ENCODE measurements at places on chromosomes 5 and 9.

- DNase-seq: no peak
Measured at GRCh38 chr5:19660679-19661078, 327.3 kb downstream of the CDH18 start.

- DNase-seq: no peak
Measured at GRCh38 chr5:149177911-149178565, 36.7 kb downstream of the ABLIM3 start.

GRCh38 chr5:8756498-8757084 is 789.3 kb downstream of the SEMA5A start:
- DNase-seq: no peak

- no peak for DNase-seq
Measured at GRCh38 chr5:169696621-169697510, 59.8 kb downstream of the DOCK2 start.

- DNase-seq: no peak
Measured at GRCh38 chr9:25205285-25205684, 473.0 kb downstream of the TUSC1 start.

- no peak for DNase-seq
Measured at GRCh38 chr5:141431286-141431685, 979 bp downstream of the PCDHGA12 start.

- DNase-seq: no peak
Measured at GRCh38 chr5:58544926-58545325, 37.9 kb upstream of the RAB3C start.

DNA sequence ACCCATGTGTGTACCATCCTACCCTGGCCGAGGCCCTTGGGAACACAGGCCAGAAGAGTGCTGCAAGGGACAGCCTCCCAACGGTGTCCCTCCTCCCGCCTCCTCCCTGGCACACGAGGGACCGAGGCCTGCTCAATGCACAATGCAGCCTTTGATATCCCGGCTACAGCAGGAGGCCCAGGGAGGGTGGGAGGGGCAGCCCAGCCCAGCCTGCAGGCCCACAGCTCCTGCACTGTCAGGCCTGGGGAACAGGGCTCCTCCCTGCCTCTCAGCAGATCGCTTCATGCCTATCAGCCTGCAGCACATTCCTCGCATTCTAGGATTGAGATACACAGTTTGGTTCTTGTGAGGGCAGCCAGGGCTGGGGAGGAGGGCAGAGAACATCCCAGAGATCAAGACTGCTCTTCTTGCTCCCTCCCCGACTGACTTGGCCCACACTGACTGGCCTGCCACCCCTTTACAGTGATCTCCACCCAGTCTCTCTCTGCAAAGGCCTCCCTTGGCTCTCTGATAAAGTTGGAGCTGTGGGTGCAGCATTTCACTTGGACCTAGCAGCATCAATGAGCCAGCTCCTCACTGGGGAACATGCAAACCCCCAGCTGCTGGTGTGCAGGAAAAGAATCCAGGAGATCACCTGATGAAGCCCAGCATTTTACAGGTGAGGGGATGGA is at the start of gene SH3TC2:
Gene SH3TC2, minus strand, starts transcription at position 46 of the 671 bp plus-strand sequence. Its CDS starts 40 bp downstream, at position 6.
- DNase-seq: no peak

DNA sequence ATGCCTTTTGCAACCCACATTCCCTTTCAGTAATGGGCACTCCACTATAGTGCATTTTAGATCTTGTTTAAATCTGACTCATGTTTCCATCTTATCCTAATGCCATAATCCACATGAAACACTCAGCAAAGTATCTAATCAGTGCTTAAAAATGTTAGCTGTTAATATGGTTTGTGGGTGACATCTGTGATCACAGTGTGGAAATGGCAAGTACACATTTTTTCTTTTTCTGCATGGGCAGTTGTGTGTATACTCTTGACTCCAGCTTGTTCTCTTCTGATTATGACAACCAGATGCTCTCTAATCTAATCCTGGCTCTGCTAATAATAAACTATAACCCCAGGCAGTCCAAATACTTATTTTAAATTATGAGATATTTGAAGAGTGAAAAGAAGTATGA is 103.3 kb downstream of the EDIL3 start:
- DNase-seq: no peak

DNA sequence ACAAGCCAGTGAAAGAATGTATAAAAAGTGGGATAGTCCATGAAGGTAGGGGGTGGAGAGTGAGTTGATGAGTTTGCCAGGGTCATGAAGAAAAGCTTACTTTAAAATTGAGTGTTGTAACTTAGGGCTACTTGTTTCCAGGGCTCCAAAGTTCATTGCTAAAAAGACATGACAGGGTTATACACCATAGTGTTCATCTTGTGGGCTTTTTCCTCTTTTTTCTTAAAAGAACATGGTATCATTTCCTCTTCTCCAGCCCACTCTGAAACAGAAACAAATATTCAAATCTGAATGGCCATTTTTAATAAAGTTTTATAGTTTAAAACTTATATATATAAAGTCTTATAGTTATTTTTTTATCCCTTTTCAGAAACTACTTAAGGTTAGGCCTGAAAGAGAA is 115.7 kb upstream of the SMC2 start:
- DNase-seq: no peak

DNA sequence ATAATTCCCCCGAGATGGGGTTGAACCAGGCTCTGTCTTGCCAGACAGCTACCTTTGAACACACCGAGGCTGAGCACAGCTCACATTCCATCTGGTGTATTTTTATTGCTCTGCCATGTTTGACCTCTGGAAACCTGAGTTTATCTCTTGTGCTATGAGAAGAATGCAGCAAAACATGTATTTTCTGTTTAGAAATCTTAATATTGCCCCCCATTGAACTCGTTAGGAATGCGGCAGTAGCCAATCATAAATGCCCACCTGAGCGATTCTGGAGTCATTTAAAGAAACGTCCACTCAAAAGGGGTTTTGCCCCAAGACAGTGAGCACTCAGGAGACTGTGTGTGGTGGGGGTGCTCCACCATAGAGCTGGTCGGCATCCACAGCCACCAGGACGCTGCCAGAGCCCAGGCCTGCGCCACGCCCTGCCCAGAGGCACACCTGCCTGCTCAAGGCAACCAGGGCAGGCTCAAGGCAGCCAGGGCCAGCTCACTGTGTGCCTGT is 26.9 kb downstream of the FGD3 start:
- no peak for DNase-seq

DNA sequence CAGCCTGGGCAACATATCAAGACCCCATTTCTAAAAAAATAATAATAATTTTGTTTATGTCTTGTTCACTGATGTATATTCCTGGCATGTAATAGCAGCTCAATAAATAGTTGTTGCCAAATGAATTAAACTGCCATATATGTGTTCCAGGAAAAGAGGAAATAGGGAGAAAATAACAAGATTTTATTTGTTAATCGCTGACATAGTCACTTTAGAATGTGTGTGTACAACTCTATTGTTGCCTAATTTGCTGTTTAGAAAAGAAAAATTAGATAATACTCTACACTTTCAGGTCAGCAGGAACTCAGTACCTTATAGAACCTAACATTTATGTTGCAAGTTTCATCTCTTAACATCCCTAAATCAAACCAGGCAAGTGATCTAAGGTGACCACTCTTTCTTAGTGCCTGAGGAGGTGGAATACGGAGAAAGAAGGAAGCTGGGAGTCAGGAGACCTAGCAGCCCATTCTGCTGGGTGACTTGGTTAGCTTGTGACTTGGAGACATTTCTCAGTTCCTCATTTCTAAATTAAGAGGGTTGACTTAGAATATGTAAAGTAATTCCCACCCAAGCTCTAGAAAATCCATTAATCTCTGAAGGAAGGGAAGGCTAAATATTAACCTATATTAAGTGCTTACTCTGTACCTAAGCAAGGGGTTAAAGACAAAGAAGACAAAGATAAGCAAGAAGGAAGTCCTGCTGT is 110.3 kb upstream of the IQGAP2 start:
- no peak for DNase-seq

- DNase-seq: no peak
Measured at GRCh38 chr9:1581926-1582325, 433.2 kb upstream of the SMARCA2 start.

GRCh38 chr5:136133922-136134379 is 1.3 kb downstream of the SMAD5 start:
- DNase-seq: no peak

DNA sequence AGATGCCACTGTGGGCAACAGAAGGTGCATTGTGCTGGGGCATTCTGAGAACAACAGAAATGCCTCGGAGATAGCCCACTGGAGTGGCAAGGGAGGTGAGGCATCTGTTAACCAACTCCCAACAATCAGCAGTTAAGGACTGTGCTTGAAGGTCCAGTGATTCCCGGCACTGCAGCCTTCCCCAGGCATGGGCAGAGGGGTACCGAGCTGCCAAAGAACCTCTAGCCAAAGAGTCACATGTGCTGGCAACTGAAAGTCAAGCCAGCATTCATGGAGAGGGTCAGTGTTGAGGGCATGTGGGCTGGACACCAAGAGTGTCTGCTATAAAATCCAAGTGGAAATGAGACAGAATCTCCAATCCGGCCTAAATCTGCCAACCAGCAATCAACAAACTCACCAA is 149.6 kb downstream of the ASTN2 start:
- DNase-seq: no peak

- DNase-seq: no peak
Measured at GRCh38 chr5:154092356-154093141, 53.8 kb downstream of the MFAP3 start.

DNA sequence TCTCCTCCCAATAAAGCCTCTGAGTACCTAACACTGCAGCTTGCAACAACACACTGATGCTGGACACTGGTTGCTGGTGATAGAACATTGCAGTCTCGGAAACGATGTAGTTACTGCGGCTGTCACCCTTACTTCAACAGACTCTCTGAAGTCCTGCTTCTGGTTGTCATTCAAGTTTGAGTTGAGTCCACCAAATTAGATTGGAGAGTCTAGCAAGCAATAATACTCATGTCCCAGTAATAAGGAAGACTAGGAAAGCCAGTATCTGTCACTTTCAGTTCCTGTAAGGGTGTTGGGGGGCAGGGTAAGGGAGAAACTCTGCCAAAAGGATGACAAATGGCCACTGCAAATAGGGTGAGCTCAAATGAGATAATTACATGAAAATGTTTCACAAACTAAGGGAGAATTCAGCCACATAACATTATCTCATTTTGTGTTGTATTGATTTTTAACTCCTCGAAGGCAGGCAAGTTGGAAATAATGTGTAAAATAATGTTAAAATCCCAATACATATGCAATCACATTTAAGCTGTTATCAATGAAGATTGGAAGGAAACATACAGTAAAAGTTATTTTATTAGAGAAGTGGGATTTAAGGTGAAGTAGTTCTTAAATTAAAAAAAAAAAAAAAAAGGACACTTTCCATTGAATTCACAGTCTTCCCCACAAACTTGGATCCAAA is 849 bp upstream of the IFT74 start:
- no peak for DNase-seq

DNA sequence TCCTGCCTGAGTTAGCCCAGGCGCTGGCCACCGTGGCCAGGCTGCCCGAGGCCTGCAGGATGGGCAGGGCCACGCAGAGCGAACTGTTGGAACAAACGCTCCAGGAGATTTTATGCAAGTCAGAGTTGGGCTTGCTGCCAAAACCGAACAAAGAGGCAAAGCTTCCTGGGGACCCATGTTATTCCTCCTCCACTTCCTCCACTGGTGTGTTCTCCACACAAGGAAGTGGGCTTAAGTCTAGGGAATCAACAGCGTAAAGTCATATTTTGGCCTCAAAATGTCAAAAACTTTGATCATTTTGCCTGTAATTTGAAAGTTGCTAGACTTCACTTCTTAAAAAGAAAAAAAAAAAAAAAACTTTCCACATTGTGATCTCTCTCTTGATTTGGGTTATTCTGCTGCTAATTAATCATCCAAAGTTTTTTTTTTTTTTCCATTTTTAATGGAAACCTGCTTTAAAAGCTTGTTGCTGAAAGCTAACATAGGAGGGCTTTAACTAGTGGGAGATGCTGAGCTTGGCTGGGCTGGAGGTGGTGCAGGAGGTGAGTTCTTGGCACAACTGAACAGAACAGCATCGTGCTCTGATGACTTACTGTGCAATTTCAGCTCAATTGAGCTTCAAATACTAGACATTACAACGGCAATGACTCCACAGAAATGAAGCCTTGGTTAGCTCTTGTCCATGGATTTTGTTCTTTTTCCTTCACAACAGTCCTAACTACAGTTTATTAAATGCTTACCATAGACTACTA is 73.0 kb downstream of the PTPDC1 start:
- no peak for DNase-seq

DNA sequence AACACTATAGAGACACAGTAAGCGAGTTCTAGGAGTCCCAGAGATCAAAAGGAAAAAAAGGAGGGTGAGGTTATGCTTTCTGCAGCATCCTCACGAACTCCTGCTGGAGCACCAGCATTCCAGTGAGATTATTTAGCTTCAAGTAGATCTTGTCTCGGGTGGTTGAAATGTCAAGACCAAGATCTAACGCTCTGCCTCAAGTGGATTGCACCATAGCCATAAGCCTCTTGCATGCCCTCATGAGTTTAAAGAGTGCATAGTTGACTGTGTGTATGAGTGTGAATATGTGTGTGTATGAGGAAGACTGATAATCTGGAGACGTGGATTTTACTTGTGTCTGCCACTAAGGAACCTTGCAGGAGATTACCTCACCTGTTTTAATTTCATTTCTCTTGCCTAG is 335.3 kb upstream of the ADAMTSL1 start:
- no peak for DNase-seq

DNA sequence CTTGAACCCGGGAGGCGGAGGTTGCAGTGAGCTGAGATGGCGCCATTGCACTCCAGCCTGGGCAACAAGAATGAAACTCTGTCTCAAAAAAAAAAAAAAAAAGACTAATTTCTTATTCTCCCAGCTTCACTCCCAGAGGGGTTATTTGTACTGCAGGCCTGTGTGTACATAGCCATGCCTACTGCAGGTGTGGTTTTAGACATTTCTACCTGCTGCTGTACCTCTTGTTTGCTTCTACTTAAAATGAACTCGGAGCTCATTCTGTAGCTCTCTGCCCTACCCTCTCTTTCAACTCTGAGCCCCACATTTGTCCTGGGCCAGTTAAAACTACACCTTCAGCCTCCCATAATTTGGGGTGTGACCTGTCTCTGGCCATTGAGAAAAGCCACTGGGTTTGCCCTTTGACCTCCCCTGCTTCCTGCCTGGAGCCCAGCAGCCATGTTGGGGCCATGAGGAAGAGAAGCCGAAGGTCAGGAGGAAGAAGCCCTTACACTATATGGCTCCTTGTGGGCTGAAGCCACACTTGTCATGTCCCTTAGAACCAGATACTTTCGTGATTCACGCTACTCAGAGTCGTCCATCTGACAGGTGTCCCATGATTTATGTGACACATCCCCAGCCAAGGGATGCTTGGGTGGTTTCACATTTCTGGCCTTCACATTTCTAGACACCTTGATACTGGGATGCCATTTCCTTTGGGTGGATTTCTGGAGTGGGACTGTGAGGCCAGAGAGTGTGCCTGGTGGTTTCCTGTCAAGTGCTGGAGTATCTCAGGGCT is 9.4 kb upstream of the CARD19 start:
- DNase-seq: no peak
